ENCODE measurements at places on chromosomes 3 and 15.

GRCh38 chr15:96334017-96334704 is 3.7 kb downstream of the NR2F2 start:
- DNase-seq = no peak

GRCh38 chr3:29991198-29991597 is 615.2 kb upstream of the TGFBR2 start:
- DNase-seq = no peak

- no peak for DNase-seq
These were observed 74.6 kb upstream of the ADPGK start for GRCh38 chr15:72858205-72858604.

- peak; percentile 11 for DNase-seq
These were observed 179.3 kb upstream of the CHRM5 start for GRCh38 chr15:33788906-33789540.

DNA sequence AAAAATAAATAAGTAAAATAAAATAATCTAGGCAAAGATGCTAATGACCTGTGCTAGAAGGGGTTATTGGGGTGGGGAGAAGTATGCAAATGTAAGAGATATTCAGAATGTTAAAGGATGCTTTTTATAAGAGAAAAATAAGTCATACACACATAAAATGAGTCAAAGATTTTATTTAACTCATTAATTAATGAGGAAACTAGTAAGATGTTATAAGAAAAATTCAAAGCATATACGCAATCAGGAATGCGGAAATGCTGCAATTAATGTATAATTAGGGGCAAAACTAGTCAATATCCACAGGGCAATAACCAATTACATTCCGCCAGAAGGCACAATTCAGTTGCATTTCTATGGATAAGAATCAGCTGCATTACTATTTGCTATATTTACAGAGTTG is 30.1 kb downstream of the MAP3K13 start:
- no peak for DNase-seq

- DNase-seq = no peak
These were observed 2.2 kb downstream of the EIF4A2 start for GRCh38 chr3:186785495-186786018.

DNA sequence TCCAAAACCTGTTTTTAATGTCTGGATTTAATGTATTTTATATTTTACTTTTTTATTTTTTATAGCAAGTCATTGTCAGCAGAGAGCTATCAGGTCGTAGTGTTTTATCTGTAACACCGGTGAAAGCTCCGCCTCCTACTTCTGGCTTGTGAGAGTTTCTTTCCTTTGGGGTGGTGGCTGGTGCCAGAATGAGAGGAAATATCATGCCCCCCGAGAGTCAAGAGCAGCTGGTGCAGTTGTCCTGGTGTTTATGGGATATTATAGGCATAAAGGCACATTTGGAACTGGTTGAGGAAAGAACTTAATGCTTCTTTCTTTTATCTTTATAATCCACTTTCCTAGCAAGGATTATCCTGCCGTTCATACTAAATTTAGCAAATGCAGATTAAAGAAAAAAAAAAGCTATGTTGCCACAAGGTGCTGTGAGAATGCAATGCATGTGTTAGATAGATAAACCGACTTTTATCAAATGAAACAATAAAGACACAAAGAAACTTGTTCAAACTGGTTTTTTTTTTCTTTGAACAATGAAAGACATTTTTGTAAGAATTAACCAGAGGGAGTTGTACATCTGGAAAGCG is 260.1 kb upstream of the PLSCR5 start:
- DNase-seq = no peak

GRCh38 chr3:152497457-152497856 is 228.7 kb downstream of the MBNL1 start:
- peak; percentile 24 for DNase-seq

DNA sequence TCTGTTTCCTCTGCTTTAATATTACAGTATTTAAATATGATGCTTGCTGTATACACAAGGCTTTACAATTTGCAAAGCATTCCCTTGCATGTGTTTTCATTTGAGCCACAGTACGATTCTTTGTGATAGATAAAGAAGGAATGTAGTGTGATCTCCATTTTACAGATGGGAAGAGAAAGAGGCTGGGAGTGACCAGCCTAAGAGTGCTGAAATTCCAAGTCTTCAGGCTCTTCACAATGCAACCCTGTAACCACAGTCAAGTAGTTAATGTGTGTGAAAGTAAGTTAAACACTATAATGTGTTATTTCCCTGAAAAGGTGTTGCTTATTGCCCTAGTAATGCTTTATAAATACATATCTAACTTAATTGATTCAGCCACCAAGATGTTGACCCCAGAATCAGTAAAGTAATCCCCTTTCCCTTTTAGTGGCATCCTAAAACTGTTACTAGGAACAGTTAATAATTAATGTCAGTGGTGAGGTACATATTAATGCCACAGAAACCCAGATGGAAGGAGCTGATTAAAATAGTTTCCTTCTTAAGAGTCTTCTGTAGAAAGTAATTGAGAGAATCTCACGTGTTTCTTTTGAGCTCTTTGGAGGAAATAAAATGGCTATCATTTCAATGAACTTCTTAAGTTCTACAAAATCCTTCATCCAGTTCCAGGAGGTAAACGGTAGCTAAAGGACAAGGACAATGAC is 110.4 kb downstream of the IL12A start:
- no peak for DNase-seq

DNA sequence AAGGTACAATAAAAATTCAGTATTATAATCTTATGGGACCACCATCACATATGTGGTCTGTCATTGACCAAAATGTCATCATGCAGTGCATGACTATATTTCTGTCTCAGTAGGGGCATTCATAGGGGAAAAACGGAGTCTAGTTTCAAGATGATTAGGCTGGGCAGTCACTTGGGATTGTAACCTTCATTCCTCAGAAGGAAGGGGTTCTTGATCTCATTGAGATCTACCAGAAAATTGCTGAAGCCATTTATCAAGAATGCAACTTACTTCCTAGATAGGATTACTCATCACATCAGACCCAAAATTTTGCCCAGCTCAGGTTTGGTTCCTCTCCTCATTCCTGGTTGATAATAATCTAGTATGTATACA is 37.3 kb downstream of the BTD start:
- no peak for DNase-seq

- no peak for DNase-seq
These were observed 3.8 kb downstream of the ZMAT3 start for GRCh38 chr3:179067839-179068238.

DNA sequence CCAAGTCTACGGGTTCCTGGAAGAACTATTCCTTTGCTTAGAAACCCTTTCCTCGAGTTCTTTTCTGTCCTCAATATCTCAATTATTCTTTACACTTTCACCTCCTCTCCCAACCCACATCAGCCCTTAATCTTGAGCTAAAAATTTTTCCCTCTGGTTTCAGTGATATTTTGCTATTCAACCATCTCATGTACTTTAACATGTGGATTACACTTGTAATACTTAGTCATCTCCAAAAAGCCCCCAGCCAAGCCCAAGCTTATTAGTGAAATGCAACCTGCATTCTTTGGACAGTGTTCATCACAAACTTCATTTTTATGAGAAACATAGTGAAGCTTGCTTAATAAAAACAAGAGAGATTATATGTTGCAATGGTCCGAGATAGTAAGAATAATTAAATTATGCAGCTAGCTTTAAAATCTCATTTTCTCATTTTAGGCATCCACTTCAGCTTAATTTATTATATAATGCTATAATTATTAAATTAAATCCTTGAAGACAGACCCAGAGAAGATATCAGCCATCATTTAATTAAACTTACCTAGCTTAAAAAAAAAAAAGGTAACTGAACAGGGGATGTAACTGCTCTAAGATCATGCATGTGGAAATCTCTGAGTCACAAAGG is 534.5 kb upstream of the TBL1XR1 start:
- peak; percentile 58 for DNase-seq

DNA sequence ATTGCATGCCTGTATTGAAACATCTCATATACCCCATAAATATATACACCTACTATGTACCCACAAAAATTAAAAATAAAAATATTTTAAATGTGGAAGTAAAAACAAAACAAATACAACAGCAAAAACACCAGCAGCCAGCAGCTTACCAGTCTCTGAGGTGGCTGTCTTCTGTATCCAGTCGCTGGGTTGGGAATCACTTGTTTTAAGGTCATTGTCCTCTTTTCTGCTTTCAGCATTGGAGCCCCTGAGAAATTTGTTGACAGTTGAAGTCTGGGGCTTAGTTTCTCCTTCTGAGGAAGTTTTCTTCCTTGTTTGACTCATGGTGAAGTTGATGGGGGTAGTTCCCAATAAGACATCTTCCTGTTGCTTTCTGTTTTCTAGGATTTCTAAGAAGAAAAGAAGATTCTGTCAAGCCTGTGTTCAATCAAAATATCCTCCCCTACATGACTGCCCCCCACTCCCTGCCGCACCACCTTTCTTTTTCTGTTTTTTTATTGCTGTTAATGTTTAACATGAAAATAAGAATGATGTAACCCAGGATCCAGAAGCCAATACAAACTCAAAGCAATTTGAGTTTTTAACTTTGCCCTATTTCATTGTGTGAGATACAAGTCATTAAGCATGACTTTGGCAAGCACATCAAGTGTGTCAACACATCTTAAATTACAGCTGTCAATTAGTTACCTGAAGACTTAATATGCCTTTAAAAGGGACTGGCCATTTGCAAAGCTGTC is at the start of gene LRRC31:
Gene LRRC31, minus strand, starts transcription at position 452 of the 737 bp plus-strand sequence. Its CDS starts 128 bp downstream, at position 324.
- DNase-seq = no peak

DNA sequence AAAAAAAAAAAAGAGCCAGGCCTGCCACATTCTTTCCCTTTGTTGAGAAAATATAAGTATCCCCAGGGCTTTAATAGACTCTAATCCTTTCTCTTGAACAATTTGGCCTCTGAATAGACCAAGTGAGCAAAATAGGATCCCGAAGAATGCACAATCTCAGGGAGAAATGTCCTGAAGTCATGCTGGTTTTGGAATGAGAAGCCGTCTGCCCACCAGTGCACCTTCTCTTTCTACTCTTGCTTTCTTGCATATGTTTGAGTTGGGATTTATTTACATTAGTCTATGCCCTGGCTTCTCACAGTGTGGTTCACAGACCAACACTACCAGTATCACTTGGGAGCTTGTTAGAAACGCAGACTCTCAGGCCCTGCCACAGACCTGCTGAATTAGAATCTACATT is 153.0 kb downstream of the ZNF621 start:
- DNase-seq = no peak

DNA sequence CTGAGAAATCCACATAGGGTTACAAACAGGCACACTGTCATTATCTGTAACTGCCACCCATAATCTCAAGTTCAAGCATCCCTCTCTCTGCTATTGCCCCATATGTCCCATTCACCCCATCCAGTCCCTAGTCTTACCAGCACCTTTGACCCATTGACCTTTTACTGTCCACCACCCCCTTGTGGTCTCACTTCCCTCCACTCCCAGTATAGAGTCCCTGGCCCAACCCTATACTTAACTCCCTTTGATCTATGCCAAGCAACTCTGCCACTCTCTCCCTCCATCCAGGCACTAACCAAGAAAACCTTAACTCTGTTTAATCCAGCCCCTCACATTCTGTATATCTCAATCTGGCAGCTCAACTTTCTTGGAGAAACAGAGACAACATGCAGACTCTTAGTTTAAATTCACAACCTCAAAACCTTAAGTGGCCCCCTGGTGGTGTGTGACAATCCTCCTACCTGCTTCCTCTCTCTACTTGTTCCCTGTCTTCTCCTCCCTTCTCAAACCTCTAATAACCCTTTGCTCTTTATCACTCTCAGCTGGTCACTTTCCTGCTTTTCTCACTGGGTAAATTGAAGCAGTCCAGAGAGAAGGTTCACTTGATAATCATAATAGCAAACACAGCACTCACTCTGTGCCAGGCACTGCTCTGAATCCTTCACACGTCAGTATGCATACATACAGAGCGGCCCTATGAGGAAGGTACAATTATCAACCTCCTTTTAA is 162.7 kb downstream of the STT3B start:
- DNase-seq = no peak

DNA sequence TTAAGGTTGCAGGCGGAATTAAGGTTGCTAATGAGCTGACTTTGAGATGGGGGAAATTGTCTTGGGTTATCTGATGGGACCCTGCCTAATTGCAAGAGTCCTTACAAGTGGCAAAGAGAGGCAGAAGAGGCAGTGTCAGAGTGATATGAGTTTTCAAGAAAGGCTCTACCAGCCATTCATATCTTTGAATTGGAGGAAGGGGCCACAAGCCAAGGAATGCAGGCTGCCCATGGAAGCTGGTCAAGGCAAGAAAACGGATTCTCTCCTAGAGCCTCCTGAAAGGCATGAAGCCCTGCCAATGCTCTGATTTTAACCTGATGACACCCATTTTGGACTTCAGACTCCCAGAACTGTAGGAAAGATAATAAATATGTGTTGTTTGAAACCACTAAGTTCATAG is 20.6 kb upstream of the SMAD6 start:
- DNase-seq = no peak

- DNase-seq = no peak
These were observed 108.4 kb upstream of the RASGRP1 start for GRCh38 chr15:38672814-38673670.

GRCh38 chr15:45185903-45186770 is 1.6 kb downstream of the SHF start:
- no peak for DNase-seq

DNA sequence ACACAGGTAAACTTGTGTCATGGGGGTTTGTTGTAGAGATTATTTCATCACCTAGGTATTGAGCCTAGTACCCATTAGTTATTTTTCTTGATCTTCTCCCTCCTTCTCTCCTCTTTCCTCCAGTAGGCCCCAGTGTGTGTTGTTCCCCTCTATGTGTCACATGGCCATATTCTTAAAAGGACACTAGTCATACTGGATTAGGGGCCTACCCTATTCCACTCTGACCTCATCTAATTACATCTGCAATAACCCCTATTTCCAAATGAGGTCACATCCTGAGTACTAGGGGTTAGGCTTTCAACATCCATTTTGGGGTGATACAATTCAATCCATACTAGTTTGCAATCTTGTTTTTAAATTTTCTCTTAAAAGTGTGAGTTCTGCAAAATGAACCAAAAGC is 142.8 kb downstream of the IMPG2 start:
- no peak for DNase-seq

GRCh38 chr15:60396958-60397771 is 621 bp downstream of the ANXA2 start:
- peak; percentile 74 for DNase-seq

GRCh38 chr3:192675958-192676649 is 51.2 kb downstream of the FGF12 start:
- no peak for DNase-seq

DNA sequence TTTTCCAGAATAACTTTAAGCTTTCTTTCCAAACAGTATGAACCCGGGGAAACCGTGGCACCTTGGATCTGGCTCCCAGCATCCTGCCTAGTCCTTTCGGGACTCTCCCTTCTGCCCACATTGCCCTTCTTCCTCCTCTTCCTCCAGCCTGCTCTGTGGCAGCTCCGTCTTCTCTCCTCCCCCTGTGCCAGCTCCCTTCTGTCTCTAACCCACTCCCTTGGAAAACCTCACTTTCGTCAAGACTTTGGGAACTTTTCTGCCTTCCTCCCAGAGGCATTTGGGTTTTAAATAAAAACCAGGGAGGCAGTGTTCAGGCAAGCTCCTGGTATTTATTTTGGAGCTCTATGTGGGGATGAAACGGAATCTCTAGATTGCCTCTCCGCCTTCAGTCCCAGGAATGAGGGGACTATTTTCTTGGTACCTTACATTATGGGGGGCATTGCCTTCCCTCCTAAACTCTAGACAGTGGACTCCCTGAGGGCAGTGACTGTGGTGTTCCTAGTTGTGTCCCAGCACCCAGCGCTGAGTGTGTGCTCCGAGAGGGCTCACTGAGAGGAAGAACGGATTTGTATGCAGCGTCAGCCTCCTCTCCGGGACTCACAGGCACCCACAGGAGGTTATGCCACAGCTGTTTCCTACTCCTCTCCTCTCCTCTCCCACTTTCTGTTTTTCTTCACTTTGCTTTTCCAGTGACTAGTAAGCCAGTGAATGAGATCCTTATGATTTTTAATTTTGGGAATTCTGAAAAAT is 105.4 kb upstream of the MRPS22 start:
- no peak for DNase-seq
